Stimulated activated CD8-positive, alpha-beta memory T cell treated with anti-CD3 and anti-CD28 coated beads, Interleukin-4, amount 100 ng/mL, for 1 hour (primary cell): ENCODE measurements at places on chromosomes 4 and X.

- DNase-seq = no peak
Observed at GRCh38 chrX:45850775-45851433, 650.2 kb upstream of the DIPK2B start.

DNA sequence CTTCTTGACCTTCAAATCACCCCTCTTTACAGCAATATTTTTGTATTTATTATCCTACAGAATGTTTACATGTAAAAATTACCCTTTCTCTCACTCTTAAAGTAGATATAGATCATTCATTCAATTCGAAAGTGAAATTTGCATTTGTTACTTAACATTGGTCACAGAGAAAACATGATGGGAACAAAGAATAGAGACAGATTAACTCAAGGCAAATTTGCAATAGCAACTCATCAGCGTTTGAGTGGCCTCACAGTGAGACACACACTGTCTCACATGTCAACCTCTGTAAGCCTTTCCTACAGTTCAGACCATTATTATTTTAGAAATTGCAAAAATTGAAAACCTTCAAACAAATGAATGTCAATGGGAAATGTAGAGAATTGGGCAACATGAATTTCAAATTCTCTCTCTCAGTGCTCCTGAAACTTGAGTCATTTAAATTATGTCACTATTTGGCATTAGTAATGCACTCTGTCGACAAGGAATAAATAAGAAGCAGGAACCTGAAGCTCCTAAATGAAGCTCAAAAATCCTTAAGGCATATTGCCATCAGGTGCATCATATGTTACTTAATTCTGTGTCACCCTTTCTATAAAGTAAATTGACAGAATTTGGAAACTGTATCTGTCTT lies 148.3 kb upstream of the ANXA10 start:
- DNase-seq = no peak

GRCh38 chrX:118215346-118215745 lies 98.7 kb upstream of the KLHL13 start:
- DNase-seq = no peak

- no peak for DNase-seq
Observed at GRCh38 chrX:132482632-132483031, 6.2 kb downstream of the MBNL3 start.

DNA sequence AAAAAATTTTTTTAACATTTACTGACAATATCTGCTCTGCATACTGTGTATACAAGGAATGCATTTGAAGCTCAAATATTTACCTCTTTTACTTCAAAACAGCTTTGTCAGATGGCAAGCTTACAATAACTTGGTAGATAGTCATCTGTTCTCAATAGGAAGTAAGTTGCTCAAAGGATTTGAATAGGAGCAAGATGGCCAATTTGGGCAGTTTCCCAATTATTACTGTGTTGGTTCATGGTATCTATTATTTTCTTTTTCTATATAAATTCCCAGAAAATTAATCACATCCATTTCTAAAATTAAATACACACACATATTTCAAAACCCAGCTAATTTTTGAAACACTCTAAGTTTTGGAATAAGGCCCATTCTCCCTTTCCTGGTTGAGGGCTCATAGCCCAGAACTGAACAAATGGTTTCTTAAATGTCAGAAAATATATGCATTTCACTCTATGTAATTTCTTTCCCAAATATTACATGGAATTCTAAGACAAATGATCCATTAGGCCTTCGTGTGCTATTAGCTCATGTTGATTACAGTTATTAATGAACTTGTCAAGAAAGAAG lies 60.2 kb upstream of the BLTP1 start:
- no peak for DNase-seq

- DNase-seq = no peak
Observed at GRCh38 chrX:17563076-17563475, 174.2 kb upstream of the SCML1 start.

DNA sequence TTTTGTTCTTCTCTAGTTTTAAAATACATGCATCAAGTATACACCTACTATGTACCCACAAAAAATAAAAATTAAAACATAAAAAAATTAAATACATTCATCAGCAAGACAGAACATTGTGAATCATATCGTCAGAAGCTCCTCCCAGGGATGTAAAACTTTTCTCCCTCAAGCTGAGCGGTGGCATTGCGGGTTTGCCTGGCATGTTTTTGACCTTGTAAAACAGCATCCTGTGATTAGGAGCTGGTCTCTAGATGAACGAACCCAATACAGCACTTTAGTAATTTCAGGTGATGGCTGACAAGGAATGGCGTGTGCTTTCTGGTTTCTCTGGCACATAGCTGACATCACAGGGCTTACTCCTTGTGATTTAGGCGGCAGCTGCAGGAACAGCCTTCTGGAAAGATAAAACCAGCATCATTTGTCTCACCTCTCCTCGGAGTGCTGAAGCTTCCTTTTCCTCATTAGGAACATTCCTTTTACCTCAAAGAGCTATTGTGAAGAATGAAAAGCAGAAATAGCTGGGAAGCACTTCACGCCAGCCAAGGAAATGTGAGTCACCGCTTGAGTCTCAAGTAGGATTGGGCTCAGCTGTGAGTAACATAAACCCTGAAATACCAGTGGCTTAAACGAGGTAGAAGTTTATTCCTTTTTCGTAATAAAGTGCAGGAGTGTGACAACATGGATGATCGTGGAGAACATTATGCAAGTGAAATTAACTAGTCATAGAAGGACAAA lies 44.3 kb downstream of the NYX start:
- DNase-seq = no peak

DNA sequence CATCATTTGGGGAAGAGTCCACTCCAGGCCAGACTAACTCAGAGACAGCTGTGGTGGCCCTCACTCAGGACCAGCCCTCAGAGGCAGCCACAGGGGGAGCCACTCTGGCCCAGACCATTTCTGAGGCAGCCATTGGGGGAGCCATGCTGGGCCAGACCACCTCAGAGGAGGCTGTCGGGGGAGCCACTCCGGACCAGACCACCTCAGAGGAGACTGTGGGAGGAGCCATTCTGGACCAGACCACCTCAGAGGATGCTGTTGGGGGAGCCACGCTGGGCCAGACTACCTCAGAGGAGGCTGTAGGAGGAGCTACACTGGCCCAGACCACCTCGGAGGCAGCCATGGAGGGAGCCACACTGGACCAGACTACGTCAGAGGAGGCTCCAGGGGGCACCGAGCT lies 3.3 kb upstream of the ERAS start:
- DNase-seq = no peak

- DNase-seq = no peak
Observed at GRCh38 chr4:179071131-179071530, 1628.9 kb upstream of the AGA start.

DNA sequence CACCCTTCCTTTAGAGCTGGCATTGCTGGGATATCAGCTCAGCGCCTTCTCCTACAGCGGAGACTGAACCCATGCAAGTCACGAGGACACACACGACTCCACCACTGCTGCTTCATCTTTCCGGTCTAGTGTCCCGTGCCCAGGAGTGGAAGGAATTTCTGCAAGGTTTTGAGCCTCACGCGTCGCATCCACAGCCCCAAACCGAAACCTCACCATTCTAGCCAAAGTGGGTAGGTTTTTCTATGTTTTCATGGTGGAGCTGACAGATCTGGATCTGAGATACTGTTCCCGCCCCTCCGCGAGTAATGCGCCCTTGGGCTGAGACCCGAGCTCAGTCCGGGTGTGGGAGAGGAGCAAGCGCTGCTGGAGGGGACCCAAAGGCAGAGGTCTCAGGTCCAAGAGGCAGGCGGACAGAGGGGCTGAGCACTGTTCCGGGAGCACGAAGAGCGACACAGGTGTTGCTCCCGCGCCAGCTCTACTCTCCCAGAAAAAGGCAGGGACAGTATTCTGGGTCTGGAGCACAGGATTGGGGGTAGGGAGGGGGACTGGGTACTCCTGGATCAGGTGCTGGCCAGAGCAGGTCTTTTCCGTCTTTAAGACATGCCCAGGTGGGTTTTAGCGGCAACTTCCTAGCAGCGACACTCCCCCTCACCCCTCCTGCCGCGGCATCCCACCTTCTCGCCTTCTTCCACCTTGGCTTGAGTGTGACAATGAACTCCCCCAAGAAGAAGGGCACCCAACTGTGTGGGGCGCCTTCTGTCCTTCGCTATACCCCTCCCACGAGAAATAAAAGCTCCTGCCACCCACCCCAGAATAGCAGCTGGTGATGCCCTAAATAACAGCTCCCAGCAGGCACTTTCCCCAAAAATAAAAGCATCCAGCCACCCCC lies 1.8 kb downstream of the EPHA5 start:
- no peak for DNase-seq

GRCh38 chr4:70706044-70706461 lies 15.7 kb upstream of the RUFY3 start:
- no peak for DNase-seq

DNA sequence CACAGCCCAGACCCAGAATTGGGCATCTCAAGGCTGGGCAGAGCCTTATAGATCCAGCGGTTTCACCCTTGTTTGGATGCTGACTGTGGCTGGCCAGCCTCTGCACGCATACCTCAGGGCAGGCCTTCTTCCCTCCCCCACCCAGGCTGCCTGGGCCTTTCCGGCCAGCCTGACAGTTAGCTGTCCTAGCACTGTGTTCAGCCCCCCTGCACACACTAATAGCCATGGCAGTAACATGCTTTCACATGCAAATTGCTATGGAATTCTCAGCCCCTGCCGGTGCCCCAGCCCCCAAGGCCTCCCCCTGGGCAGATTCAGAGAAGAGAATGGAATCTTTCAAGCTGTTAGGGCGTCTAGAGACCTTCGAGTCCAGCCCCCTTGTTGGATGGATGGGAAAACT lies 17.7 kb downstream of the EFNB1 start:
- DNase-seq = no peak

DNA sequence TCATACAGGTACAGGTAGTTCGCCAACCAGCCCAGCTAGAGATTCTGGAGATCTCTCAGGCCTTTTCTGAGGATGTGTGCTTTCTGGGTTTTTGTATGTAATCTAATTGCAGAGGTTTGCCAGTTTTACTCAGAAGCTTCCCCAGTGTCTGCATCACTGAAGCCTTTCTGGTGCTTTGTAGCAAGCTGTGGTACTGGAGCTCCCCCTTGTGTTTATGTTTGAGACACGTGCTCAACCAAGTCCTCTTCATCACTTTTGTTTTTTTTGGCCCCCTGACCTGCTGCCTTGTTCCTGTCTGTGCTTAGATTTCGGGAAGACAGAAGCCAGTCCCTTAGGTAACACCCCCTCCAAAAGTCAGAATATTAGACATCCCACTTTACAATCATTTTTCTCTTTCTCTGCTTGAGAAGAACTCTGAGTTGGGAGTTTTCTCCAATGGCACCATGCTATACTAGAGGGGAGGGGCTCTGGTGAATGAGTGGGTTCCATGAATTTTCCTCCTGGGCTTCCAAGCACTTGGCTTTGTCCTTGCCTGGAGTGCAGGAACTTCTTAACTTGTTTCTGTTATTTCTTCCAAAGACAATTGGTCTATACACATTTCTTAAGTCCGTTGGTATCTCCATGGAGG lies 128.4 kb upstream of the TBC1D9 start:
- DNase-seq = no peak

GRCh38 chr4:105887508-105887907 lies 7.8 kb upstream of the NPNT start:
- no peak for DNase-seq
